NCI-H1417 treated with DMSO at 0.1 percent for 48 hours (cell line): ENCODE measurements at places on chromosomes 13 and 19.

GRCh38 chr19:2454962-2455850 is 1.6 kb downstream of the LMNB2 start:
- DNase-seq = no peak

DNA sequence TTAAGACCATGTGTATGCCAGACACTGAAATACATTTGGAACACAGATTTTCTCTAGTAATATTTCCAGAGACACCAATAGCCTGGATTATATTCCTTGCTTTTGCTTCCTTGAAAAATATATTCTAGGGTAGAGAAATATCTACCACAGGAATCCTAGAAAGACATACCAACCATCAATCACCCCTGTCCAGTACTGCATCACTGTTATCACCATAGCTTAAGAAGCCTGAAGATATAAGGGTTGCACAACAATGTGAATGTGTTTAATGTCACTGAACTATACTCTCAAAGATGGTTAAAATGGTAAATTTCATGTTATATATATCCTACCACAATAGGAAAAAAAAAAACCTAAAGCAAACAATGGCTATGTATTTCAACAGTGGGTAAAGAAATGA is 163.6 kb downstream of the DIAPH3 start:
- no peak for DNase-seq

- no peak for DNase-seq
Observed at GRCh38 chr19:11414544-11414943, 4.6 kb downstream of the RGL3 start.

DNA sequence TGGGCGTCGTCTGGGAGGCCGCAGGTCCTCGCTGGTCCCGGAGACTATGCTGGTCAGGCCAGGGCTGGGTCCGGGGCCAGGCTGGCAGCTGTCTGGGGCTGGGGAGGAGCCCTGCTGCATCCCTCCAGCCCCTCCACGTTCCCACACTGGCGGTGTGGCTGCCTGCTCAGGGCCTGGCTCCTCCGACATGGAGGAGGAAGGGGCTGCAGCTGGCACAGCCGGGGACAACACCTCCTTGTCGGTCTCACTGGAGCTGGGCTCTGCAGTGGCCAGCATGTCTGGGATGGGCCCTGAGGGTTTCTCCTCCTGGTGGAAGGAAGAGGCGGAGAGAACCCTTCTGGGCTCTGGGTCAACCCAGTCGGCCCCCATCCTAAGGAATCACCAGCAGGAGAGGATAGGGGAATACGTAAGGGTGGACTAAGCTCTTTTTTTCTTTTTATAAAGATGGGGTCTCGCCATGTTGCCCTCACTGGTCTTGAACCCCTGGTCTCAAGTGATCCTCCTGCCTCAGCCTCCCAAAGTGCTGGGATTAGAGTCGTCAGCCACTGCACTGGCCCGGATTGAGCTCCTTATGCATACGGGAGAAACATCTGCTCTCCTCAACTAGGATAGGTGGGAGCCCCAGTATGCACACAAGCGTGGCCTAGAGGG is 806 bp downstream of the ZNF414 start:
- no peak for DNase-seq

- no peak for DNase-seq
Observed at GRCh38 chr19:17448131-17448967, at the start of gene TMEM221. Gene TMEM221, minus strand, starts transcription at chr19:17448668. Its CDS starts 206 bp downstream, at chr19:17448462.

GRCh38 chr19:4357921-4358326 is 14.6 kb downstream of the MPND start:
- no peak for DNase-seq
